DMS 273 treated with DMSO at 0.1 percent for 48 hours (cell line): ENCODE measurements at places on chromosomes 12 and 14.

DNA sequence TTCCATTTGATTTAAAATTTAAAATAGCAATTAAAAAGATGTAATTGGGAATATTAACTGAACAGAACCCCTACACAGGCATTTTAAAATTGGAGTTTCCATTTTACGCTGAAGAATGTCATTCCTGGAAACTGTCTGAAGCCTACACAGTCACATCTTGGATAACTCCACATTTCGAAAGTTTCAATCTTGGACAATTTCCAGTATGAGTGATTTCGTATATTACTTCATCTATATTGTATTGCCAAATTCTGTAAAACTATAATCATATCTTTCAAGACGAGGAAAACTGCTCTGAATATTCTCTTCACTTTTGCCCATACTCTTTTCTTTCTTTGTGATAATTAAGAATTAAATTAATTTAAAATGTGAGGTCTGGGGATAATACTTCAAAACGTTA lies 194.2 kb upstream of the ABCD2 start:
- no peak for DNase-seq

DNA sequence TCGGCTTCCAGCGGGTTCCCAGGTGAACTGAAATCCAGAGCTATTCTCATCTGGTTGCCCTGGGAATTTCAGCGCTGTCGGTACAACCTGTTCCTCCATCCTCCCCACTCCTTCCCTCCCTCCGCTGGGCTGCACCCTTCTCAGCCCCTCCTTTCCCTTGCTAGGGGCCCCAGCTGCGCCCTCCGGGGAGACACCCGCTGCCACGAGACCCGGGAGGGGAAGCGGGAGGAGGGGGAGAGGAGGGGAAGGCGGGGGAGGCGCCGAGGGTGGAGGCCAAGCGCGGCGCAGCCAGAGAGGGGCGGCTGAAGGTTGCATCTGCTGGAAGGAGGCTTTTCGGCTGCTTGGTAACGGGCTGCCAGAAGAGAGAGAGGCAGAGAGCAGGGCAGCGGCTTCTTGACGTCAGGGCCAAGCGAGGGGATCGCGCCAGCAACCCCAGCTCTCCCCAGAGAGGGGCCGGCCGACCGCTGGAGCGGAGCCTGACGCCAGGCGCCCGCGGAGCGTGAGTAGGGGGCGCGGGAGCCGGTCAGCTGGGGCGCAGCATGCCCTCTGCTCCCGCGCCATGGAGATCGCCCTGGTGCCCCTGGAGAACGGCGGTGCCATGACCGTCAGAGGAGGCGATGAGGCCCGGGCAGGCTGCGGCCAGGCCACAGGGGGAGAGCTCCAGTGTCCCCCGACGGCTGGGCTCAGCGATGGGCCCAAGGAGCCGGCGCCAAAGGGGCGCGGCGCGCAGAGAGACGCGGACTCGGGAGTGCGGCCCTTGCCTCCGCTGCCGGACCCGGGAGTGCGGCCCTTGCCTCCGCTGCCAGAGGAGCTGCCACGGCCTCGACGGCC lies at the start of gene KCNA5:
Gene KCNA5, plus strand, starts transcription at position 291 of the 831 bp plus-strand sequence. Its CDS starts 269 bp downstream, at position 560.
- no peak for DNase-seq

- no peak for DNase-seq
These were observed 415.4 kb downstream of the DPF3 start for GRCh38 chr14:72478471-72478893.

- no peak for DNase-seq
These were observed 28.2 kb downstream of the KIAA0586 start for GRCh38 chr14:58455593-58456265.

GRCh38 chr14:104425763-104426646 lies 153.6 kb upstream of the C14orf180 start:
- no peak for DNase-seq

DNA sequence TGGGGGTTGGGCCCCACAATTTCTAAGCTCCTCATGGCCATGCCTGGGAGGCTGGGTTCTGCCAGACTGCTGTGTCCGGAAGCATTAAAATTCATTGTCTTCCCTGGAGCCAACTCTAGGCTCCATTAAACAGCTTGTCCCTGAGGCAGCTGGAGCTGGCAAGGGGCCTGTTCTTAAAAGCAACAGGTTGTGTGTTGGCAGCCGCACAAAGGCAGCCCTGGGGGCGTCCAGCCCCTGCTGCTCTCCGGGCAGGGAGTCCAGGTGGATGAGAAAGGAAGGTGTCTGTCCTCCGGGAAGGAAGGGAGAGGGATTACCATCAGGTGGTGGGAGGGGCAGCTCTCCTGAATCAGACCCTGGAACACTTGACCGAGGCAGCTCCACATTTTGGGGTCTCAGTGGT lies 98.9 kb downstream of the CHST11 start:
- peak; percentile 51 for DNase-seq

GRCh38 chr14:96203116-96203515 lies 1.5 kb upstream of the BDKRB2 start:
- DNase-seq, result no peak

- DNase-seq, result no peak
These were observed 216.4 kb downstream of the PCNX1 start for GRCh38 chr14:71123579-71124135.

- DNase-seq, result no peak
These were observed 5.9 kb upstream of the FOXN3 start for GRCh38 chr14:89422952-89423345.

DNA sequence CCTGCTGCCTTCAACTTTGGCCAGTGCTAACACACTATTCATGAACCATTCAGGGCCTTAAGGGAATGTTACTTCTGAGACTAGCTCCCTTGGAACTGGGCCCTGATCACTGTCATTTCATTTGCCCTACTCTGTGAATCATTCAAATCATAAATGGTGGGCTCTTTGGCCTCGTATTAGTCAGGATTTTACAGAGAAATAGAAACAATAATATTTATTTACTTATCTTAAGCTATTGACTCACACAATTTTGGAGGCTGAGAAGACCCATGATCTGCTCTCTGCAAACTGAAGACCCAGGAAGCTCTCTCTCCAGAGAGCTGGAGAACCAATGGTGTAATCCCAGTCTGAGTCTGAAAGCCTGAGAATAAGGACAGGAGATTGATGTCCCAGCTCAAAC lies 398.5 kb downstream of the LRIG3 start:
- no peak for DNase-seq

- peak; percentile 62 for DNase-seq
These were observed 3.8 kb upstream of the SMARCC2 start for GRCh38 chr12:56193025-56193578.

GRCh38 chr14:56738020-56738419 lies 72.3 kb downstream of the OTX2 start:
- DNase-seq, result no peak

DNA sequence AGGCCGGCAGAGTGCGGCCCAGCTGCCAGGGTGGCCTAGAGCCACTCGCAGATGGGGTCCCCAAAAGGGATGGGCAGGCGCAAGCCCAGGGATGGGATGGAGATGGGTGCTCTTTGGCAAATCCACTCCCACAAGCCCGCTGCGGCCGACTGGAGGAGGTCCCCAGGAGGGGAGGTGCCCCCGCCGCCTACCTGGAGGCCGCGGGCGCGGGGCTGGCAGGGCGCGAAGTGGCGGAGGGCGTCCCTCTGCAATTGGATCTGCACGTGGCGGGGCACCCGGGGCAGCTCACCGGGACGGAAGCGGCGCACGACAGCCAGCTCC lies 730 bp downstream of the PPP1R3E start:
- no peak for DNase-seq

DNA sequence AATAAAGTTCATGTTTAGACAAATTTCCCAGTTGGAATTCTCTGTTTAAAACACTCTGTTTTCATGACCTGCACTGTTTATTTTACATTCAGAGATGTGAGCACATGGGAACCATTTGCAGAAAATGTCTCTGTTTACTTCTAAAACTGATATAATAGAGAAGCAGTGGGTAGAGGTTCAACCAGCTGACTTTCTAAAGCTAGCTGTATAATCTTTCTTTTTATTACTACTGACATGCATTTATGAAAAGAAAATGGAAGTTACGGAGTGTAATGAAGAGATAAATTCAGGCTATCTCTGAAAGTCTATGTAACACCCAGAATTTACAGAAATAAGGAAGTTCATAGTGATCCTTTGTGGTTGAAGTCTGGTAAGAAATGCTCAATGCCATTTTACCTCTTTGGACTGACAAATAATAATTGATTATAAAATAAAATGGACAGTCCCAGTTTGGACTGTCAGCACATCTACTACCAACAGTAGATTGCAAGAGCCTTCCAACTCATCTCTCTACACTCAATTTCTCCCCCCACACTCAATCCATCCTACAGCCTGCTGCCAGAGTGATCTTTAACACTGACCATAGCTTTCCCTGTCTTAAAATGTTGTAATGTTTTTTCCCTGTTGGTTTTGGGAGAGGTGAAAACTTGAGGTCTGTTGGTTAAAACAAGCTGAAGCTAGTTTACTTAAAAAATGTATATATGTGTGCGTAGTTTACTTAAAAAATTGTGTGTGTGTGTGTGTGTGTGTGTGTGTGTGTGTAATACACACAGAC lies 137.4 kb downstream of the AEBP2 start:
- no peak for DNase-seq

DNA sequence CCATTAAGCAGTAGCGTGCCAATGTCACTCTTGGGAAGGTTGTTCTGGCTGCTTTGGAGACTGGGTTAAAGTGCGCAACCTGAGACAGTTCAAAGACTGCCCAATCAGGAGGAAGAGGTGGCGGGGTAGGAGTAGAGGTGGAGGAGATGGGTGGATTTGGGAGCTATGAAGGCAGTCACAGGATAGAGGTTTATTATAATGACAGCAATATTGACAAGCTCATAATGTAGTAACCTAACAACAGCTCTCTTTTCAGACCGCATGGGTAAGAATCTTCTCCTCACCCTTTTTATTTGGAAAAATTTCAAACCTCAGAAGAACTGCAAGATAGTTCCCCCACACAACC lies 5.3 kb upstream of the PSMD9 start:
- no peak for DNase-seq

DNA sequence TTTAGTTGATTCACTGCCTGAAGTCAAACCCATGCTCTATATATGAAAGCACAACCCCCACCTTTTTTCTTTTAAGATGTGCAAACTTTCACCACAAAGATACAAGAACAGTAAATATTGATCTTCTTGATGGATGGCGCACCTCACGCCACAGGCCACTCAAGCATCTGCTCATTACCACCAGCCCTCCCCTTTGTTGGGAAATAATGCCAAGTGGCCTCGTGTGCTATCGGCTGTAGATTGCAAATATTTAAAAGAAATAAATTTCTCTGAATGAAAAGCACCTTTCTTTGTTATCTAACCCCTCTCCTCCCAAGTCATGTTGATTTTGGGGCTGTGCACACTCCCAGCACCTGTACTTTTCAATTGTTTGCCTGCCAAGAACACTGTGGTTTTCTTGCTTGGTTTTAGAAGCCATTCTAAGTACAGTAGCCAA lies 122.7 kb downstream of the C12orf42 start:
- no peak for DNase-seq

GRCh38 chr12:366820-367219 lies 22.3 kb downstream of the KDM5A start:
- DNase-seq, result no peak

DNA sequence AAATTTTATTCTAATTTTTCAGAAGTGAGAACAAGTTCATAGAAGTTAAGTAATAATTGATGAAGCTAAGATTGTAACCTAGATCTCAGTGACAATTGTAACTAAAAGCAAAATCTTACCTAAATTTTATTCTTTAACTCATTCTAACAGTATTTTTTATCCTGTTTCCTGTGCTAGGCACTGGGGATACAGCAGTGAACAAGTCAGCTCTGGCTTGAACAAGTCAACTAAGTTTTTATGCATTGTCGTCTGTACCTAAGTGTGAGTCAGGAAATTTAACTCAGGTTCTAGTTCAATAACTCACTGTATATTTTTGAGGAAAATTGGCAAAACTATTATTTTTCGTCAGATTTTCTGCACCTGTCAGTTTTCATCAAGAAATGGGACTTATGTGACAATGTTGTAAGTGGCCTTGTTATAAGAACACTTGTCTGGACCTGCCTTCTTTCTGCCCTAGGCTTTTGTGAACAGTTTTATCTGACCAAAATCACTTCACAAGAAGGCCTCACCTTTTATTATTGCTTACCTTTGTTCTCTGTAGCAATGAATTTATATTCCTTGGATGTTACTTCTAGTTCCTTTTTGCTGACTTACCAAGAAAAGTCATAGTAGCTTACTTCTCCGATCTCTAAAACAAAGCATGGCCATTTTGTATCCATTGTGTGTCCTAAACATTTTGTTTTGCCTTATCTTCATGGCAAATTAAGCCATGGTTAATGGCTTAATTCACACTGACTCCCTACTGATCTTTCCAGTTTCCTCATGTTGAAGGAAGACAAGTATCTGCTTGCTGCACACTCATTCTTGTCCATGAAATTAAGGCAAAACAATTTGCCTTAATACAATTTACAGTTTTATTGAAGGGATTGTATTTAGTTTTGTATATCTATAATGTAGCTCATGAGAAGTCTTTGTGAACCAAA lies 2.7 kb downstream of the TMTC3 start:
- no peak for DNase-seq

DNA sequence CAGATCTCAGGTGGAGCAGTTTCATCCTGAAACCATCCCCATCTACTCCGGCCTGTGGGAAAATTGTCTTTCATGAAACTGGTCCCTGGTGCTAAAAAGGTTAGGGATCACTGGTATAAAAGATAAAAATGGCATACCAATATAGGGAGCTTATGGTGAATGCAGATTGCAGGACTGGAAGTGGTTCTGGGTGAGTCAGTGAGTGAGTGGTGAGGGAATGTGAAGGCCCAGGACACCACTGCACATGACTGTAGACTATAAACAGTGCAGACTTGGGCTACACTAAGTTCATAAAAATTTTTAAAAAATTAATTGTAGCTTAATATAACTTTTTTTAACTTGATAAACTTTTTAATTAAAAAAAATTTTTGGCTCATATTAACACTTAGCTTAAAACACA lies 67.0 kb upstream of the RD3L start:
- DNase-seq, result no peak

- DNase-seq, result no peak
These were observed 30.6 kb downstream of the SCAF11 start for GRCh38 chr12:45959728-45960127.

DNA sequence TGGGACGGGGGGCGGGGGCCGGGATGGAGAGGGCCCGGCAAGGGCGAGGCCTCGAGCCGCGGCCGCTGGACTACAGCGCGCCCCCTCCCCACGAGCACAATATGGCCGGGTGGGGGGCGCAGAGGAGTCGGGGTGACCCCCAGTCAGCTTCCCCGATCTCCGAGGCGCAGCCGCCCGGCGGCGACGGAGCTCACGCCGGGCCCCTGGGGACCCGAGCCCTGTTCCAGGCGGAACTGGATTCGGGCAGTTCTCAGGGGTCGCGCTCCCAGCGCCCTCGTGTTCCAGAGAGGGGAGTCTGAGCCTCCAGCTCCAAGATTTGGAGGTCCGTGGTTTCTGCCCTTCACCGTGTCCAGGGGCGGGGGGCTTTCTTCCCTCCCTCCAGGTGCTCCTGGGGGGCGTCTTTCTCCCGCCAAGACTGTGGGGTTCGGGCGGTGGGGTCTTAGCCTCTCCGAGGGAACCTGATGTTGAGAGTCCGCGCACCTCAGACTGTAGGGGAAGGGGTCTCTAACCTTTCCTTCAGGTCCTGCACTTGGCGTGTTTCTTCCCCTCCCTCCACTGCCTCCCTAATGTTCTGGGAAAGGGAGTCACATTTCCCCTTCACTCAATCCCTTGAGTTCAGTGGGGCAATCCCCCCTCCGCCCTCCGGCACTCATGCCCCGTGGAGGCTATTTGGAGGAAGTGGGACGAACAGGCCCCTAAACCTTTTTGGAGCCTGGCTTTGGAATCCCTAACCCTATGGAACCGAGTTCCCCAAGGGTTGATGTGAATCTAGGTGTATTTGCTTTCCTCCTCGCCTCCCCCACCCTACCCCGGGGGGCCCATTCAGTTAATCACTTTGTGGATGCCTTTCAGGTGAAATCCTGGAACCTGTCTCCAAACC lies 584 bp downstream of the ACVR1B start:
- DNase-seq, result no peak
